ENCODE measurements at places on chromosomes 1 and 21.

- no peak for DNase-seq
Observed at GRCh38 chr1:200558866-200559459, 61.6 kb downstream of the KIF14 start.

- DNase-seq: no peak
Observed at GRCh38 chr1:70979881-70980280, 67.7 kb downstream of the PTGER3 start.

DNA sequence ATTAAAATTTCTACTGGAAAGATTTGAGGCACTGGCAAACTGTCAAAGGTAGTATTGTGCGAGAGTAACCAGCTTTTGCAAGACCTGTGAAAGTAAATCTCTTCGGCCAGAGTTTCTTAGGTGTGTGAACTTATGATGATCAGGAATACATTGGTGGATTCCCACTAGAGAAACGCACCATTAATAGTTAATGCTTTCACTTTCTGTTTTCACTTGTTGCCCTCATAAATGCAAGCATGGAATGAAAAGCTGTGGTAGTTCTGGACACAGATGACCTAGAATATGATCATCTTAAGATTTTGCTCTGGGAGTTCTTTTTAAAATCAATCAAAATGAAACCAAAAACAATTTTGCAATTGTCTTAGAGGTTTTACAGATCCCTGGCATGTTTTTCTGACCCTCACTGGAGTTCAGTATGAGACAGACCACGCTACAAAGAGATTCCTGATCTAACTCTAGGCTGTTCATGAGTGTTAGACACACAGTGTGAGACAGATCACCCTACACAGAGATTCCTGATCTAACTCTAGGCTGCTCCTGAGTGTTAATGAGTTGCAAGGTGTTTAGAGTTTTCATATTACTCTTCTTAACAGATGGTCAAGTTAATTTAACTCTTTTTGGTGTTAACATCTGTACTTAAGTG is 98.8 kb downstream of the SDCCAG8 start:
- DNase-seq: no peak

DNA sequence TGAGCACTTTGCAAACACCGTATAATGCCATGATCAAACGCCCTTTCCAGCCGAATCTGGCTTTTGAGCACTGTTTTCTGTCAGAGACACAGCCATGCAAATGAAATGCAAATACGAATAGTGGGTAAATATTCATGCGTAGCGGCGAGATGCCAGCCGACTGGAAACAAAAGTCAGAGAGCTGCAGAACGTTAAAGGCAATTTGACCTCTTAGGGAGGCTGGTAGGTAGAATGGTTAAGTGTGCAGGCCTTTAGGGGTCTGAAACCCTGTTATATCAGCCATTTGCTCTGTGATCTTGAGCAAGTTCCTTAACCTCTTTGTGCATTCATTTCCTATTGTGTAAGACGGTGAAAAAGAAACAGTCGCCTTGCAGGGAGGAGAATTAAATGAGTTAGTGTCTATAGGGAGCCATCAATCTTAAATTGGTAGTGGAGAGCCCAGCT is 6.5 kb upstream of the SDHB start:
- no peak for DNase-seq

GRCh38 chr1:12386130-12386529 is 156.3 kb downstream of the VPS13D start:
- DNase-seq: no peak

DNA sequence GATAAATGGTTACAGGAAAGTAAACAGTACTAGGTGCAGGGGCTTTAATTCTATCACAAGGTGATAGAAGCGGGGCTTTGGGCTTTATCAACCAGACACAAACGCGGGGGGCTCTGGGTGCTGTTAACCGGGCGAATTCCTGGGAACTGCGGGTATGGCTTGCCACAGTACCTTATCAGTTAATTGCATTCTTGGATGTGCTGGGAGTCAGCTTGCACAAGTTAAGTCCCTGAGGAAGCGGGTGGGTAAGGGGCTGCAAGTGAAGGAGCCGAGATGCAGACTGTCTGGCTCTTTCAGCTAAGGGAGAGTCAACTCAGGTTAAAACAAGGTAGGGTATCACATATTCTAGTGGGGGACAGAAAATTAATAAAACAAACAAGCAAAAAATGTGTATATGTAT is 661 bp downstream of the GBP4 start:
- DNase-seq: no peak

DNA sequence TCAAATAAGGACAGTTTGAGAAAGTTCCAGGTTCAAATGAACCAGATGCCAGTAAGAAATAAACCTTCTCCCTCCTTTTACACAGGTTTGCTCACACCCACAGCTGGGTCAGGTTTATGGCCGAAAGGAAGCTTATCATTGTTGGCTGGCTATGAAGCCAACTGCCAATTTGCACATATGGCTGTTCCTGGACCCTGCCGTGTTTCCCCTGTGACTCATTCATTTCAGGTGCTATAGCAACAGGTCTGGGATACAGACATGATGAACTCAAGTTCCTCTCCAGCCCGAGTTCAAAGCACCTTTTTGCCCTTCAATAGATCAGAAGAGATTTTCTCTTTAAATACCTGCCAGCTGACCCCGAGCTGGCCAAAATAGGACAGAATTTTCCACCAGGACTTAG is 134.4 kb upstream of the SMYD2 start:
- no peak for DNase-seq

DNA sequence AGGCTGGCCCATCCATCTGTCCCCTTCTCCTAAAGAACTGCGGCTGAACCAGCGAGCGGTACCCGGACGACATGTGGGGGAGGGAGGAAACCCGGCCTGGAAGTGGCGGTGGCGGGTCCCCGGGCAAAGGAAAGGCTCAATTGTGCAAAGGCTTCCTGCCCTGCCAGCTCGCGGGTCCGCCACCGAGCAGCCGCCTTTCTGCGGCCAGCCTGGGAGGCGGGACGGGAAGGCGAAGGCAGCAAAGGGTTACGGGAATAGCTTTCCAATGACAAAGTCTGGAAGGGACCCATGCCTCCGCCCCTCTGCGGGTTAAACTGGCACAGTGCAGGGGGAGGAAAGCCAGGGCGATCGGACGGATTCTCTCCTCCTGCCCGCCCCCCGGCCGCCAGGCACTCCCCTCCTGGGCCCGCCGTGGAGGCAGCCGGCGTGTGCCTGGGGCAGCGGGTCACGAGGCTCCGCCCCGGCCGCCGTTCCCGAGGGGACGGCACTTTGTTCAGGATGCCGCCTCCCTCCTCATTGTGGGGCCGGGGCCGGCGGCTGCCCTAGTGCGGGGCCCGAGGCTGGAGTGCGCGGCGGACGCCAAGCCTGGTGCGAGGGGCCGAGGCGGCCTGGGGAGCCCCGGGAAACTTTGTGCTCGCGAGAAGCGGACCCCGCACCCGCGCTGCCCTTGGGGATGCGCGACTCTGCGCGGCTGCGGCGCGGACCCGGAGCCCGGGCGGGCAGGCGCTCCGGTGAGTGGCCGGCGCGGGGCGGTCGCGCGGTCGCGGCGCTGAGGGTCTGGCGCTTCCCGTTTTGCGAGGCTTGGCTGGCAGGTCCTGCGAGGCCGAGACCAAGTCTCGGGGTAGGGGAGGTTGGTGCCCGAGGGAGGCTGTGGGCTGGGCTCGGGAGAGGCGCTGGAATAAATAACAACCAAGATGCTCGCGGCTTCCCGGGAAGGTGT is at the start of gene NAV1:
Gene NAV1 (plus strand): TSS at position 516 of the 940 bp plus-strand sequence. CDS start 83,758 bp downstream, outside the sequence.
- DNase-seq: no peak

GRCh38 chr1:113899111-113899510 is 5.5 kb downstream of the AP4B1 start:
- DNase-seq: no peak

DNA sequence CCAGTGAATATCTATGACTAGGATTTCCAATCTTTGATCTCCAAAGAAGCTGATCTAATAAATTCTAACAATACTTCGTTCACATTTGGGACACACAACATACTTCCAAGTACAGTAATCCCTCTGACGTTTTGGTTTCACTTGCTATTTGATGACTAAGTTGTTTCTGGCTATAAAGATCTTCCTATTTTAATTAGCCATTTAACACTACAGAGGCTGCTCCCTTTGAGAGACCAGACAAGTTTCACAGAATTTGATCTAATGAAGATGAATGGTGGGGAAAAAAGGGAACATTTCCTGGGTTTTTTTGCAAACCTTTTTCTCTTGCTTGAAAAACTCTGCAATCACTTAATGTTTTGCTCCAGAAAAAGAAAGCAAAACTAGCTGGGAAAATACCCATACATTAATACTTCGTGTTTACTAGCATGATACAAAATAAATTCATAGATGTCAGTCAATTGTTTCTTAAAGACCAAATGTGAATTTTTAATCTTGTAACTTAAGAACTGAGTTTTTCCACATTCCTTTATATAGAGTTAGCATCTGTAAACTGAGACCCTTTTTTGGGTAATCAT is 28.0 kb upstream of the GLIS1 start:
- DNase-seq: no peak

DNA sequence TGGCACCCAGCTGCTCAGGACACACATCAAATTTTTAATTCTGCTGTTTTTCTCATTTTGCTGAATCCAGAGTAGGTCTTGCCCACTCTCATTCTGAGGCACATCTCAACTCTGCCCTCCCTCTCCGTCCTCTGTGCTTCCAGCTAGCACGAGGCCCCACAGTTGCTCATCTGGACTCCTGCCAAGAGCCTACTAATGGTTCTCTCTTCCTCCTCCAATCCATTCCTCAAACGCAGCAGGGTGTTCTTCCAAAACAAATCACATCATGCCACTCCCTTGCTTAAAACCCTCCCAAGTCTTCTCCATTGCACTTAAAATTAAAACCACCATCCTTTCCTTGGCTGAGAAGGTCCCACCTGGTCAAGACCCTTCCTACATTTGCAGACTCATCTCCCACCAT is 49.8 kb upstream of the SCAF4 start:
- no peak for DNase-seq

GRCh38 chr1:109827466-109827865 is 63.7 kb upstream of the EPS8L3 start:
- DNase-seq: no peak

DNA sequence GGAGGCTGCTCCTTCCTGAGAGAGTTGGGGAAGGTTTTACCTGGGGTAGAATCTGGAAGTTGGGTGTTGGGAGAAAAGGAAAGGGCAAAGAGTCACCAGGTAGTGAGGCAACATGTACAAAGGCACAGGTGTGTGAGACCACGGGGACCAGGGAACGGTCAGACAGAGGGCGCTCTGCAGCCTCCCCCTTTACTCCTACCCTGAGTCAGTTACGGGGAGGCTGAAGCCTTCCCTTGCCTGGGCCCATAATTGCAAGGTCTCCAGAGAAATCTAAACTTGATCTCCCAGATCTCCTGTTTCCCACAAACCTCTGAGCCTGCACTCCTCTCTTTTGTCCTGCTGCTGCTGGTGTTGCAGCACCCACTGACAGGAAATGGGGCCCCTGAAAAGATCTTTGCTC is 22.0 kb downstream of the CCN1 start:
- no peak for DNase-seq

DNA sequence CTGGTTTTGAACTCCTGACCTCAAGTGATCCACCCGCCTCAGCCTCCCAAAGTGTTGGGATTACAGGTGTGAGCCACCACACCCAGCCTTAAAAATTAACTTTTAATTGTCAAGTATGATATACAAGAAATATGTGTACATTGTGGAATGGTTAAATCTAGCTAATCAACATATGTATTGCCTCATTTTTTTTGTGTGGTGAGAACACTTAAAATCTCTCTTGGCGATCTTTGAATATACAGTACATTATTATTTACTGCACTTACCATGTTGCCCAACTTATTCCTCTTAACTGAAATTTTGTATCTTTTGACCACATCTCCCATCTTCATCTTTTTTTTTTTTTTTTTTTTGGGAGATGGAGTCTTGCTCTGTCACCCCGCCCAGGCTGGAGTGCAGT is 23.3 kb downstream of the THRAP3 start:
- no peak for DNase-seq

- no peak for DNase-seq
Observed at GRCh38 chr1:89779151-89779940, 41.5 kb upstream of the LRRC8D start.

DNA sequence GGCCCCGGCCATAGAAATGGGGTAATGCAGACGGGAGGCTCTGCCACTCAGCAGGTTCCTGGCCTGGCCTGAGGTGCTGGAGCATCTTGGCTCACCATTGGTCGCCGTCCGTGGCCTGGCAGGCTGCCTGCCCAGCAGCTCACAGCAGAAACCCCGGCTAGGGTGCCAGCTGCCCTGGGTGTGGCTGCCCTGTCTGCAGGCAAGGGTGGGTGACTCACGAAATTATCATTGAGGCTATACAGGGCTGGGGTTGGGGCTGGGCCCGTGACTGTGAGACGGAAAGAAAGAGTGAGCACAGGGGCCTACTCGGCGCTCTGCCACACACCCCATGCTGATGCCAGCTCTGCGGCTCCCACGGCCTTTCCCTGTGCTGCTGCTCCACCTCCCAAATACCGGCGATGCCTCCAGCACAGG is 8.0 kb upstream of the PKP1 start:
- no peak for DNase-seq

GRCh38 chr1:22208973-22209378 is 66.1 kb upstream of the WNT4 start:
- no peak for DNase-seq

- no peak for DNase-seq
Observed at GRCh38 chr1:182995894-182996293, 27.3 kb upstream of the LAMC1 start.

DNA sequence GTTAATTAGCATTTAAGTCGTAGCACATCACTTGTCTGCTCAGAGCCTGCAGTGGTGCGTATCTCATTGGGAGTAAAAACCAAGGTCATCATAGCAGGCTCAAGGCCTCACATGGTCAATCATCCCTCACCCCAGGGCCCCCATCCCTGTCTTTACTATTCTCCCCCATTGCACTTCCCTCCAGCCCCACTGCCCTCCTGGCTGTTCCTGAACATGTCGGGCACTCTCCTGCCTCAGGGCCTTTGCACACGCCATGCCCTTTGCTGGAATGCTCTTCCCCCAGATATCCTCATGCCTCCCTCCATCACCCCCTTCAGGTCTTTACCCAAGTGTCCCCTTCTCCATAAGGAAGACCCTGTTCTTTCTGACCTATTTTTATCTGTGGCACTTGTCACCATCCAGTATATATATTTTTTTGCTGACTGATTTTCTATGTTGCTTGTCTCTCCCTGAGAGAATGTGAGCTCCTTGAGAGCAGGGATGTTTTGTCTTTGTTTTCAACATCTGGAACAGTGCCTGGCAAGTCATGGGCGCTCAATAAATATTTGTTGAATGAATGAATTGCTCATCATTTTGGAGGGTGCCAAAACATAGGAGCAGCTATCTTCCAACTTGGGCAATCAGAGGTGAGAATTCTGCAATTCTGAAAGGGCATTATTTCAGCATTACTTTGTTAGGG is 74.1 kb upstream of the POU3F1 start:
- DNase-seq: no peak

DNA sequence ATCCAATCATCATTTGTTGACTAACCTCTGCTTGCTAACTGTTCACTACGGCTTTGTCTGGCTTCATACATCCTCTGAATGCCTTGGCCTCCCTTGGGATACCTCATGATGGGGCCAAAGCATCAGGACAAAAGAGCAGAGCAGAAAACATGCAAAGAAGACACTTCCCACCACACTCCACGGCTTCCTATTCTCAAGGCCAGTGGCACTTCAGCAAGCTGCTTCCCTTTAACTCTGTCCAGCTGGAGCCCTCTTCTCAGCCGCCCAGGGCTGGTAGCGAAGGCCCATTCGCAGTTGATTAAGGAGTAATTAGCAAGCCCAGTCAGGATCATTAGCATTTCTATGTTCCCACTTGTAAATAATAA is 224.3 kb upstream of the FGGY start:
- no peak for DNase-seq
